ENCODE measurements at places on chromosomes 13 and 19. TPM values are rescaled to one million over a fixed set of nuclear protein-coding genes. Genes with fewer than 3 reads are reported as not detected.

STOML3 gene
- not detected for total RNA-seq

DNA sequence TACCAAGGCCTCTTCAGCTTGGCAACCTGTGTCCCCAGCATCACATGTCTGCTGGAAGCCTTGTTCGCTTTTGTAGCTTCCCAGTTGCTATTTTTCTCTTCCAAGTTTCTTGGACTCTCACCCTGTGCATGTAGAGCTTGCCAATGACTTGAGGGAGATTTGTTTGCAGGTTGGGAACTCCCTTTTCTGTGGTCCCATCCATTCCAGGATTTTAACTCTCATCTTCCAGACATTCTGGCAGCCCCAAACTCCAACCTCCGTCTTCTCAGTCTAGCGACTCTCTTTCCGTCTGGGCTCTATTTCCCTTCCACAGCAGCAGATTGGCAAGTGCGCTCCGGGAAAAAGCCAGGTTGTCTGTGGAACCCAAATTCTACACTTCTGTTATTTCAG is 9.0 kb downstream of the PLAUR start:
- DNase-seq: no peak

- no peak for DNase-seq
Observed at GRCh38 chr19:12695997-12696365, 450 bp downstream of the FBXW9 start.

GRCh38 chr13:73390100-73390499 is 331.3 kb downstream of the KLF5 start:
- no peak for DNase-seq

KCNRG gene
- not detected for total RNA-seq

GRCh38 chr19:492091-492531 is 4.2 kb upstream of the MADCAM1 start:
- DNase-seq: no peak

DNA sequence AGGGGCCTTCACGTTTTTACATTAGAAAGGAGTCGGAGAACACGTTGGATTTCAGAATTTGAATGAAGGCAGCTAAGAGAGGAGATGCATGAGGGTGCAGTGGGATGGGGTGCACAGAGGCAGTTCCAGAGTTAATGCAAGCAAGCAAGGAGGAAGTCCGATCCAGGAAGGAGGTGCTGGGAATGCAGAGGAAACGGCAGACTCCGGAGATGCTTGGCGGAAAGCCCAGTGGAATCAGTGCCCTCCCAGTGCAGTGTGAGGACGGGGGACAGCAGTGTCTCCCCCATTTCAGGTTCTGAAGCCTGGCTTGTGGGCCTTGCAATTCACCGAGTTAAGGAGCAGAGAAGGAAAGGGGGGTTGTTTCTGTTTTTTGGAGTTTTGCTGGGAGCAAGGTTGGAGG is 100.4 kb downstream of the COL4A2 start:
- DNase-seq: no peak

KLK8 gene
- not detected for total RNA-seq

DNA sequence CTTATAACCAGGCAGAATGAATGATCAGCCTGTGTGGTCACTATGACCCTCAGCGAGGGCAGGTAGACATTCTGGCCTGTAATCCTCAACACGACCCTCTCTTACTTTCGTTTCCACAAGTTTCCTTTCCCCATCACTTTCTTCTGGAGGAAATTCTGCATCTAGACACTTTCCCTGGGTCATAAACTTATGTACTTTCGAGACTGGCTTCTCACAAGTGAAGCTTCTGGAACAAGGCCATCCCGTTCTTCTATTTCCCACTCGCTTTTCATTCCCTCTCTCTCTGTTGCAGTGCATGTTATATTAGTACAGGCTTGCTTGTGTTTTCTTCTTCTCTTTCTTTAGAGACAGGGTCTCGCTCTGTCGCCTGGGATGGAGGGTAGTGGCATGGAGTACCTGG is 23.1 kb upstream of the KL start:
- DNase-seq: no peak

CEACAM20 gene
- not detected for total RNA-seq
